Cerebellar cortex (tissue), 1 donor: ENCODE measurements at places on chromosomes 2 and 18.

GRCh38 chr2:196391149-196391479 lies 219.7 kb upstream of the STK17B start:
- no peak for DNase-seq

DNA sequence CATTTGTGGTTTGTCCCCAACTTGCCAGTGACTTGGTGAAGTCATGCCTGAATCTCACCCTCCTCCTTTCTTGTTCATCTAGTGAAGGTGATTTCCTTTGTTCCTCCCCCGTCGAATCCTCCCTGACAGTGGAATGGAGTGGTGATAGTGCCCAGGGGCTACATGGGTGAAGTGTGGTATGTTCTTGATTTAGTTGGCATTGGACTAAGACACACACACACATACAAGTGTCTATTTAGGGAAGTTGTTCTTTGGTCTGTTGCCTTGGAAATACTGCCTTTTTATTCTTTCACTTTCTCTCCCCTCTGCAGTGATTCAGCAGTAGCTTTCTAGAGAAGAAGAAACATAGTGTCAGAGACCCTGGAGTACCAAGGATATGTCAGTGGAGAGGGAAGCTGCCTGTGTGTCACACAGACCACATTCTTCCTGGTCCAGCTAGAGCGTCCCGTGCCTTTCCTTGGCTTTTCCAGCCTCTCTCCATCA lies 10.9 kb downstream of the INPP4A start:
- no peak for DNase-seq

DNA sequence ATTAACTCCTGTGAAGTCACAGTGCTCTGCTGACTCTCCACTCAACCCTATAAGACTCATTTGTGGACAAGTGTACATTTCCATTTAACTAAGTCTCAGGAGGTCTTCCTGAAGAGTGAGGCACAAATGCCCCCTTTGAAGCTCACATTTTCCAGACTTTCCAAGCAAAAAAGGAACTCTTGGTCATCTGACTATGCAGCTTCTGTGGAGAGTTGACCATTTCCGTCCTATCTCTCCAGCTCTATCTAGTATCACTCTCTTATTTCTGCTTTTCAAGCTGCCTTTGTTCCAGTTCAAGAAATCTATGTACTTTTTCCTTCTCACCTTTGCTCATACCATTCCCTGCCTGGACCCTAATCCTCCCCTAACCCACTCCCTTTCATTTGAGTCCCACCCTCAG lies 77.0 kb downstream of the ANTXR1 start:
- DNase-seq: no peak

DNA sequence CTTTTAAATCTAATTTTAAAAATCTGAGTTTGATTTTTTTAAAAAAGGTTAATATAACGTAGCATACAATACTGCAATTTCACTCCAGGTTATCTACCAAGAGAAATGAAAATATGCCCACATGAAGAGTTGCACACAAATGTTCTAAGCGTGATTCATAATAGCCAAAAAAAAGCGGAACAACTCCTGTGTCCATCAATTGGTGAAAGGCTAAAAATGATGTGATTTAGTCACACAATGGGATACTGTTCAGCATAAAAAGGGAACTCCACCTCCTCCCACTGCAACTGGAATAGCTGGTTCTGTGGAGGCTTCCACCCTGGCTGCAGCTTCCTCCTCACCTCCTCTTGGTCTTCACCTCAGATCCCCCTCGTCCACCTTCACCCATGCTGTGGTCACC lies 132.8 kb downstream of the PIK3C3 start:
- no peak for DNase-seq

DNA sequence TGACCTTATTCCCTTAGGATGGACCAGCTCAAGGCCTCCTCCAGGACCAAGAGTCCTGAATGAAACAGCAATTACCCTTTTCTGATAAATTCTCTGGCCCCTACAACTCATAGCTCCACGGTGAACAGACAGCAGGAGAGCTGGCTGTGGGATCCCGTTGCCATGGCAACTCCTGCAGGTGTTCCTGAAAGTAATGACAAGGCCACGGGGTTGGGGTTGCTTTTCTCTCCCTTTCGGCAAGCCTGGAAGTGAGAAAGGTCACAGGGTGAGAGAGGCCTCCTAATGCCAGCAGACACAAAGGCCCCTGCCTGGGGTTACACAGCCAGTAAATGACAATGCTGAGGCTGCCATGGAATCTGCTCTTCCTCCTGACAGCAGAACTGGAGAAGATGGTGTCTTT lies 403.0 kb downstream of the NBAS start:
- DNase-seq: peak; percentile 16

- DNase-seq: no peak
Measured at GRCh38 chr2:237412988-237413776, 782 bp downstream of the COL6A3 start.
